MV-4-11 (cell line): ENCODE measurements at places on chromosomes 4 and X.

DNA sequence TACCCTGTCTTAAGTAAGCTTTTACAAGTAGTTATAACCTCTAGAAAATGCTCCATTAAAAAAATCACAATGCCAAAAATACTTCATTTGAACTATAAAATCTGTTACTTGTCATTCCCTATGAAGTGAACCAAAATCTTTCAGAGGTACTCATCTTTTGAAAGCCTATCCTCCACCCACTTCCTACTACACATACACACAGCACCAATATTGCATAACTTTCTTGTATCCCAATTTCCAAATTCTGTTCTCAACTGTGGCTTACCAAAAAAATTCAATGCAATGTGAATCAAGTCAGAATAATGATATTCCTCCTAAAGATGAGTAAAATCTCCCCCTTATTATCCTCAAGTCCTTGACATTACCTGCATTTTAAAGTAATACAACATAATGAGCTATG, 15.9 kb downstream of the DHX15 start:
- DNase-seq, result peak; percentile 27

DNA sequence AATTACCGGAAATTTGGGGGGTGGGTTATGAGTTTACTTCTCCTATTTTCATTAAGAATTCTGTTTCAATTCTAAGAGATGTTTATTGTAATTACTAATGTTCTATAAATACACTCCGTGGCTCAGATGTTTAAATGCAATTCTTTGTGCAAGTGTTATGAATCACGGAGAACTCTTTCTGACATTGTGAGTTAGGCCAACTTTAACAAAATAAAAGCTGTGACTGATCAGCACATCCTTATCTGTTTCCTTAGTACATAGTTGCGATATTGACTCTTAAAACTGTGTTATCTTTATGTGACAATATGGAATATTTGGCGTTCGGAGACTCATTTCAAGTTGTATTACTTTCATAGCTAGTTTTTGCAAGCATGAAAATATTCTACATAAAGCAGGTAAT, 902 bp downstream of the KLHL4 start:
- no peak for DNase-seq

DNA sequence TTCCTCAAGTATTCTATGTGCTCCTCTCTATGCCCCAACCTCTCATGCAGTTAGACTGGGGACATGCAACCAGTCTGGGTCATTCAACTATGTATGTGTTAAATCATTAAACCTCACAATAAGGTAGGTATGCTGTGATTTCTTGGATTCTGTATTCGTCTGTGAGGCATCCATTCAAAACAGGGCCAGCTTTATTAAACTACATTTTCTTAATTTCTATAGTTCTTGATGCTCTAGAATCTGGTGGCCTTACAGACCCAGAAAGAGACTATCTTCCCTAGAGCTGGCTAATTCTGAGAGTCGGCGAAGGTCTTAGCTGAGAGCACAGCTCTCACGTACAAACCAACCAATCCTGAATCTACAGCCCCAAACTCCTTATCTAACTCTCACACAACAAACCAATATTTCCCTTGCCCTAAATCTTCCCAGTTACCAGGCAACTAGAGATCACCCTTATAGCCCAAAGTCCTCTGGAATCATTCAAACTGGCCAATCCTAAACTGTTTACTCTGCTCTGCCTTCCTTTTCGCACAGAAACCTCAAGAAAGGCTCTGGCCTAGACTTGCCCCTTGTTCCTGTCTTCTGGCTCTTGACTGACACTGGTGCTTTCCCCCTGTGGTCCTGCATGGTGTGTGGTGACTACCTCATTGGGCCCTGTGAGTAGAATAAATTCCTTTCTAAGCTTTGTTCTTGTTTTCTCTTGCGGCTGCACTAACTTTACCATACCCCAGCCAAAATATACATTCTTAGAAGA, 203.5 kb upstream of the TET2 start:
- peak; percentile 43 for DNase-seq

GRCh38 chr4:40506492-40506891, 123.2 kb downstream of the RBM47 start:
- DNase-seq, result no peak
